ENCODE measurements at places on chromosomes 7 and 10. TPM values are rescaled to one million over a fixed set of nuclear protein-coding genes. Genes with fewer than 3 reads are reported as not detected.

C7orf25 gene
- total RNA-seq, result 9.1 TPM

FKBP6 gene
- not detected for total RNA-seq

OPN1SW gene
- total RNA-seq, result not detected

PON2 gene
- not detected for total RNA-seq

NANOS1 gene
- 7.5 TPM for total RNA-seq
